Cortex of kidney (tissue), 1 donor: ENCODE measurements at places on chromosomes 4 and X.

GRCh38 chr4:154457471-154457870, 34.1 kb downstream of the DCHS2 start:
- DNase-seq, result no peak

- DNase-seq, result no peak
Observed at GRCh38 chrX:139298437-139298836, 232.1 kb upstream of the F9 start.

- DNase-seq, result no peak
Observed at GRCh38 chr4:80005863-80006262, 67.2 kb downstream of the ANTXR2 start.

DNA sequence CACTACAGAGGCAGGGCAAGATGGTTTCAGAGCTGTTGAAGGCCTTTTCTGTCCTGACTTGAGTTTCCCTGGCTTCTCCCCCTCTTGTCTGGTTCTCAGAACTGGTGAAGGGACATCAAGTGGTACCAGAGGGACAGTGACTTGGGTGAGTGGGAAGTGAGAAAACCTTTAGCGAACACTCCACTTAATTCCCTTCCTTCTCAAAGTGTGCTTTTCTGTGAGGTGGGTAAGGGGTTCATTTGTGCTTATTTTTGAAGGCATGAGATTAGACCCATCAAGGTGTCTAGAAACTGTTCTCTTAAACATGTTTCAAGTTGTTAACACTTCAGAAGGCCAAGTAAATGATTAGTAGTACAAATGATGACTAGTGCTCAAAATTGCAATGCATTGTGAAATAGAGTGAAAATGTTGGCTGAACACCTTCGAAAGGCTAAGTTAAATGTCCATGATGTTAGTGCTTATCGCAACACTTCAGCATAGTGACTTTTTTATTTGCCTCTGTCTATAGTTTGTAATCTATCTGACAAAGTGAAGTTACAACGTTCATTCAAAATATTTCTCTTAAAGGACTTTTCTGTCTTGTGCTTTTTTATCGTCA, 2.8 kb downstream of the AREG start:
- no peak for DNase-seq

DNA sequence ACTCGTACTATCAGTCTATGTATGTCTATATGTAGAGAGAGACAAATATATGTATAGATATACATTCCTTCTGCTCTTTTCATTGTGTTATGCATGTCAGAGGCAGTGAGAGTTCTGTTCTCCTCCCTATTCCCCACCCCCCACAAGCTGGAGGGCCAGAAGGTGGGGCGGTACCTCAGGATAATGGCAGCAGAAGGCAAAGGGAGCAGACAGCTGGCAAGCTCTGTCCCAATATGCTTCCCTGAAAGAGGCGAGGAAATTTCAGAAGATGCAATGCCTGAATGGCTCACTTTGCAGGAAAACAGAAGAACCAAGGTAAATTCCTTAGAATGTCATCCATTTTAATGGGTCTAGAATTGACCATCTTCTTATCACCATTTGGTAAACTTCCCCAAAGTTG, 114.4 kb downstream of the NAA11 start:
- no peak for DNase-seq

DNA sequence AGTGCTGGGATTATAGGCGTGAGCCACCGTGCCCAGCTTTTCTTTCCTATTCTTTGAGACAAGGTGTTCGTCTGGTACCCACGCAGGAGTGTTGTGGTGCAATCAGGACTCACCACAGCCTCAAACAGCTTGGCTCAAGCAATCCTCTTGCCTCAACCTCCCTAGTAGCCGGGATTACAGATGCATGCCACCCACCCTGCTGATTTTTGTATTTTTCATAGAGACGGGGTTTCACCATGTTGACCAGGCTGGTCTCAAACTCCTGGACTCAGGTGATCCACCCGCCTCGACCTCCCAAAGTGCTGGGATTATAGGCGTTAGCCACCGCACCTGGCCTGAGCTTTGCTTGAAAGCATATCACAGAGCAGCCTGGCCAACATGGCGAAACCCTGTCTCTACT, 1.5 kb upstream of the CRLF2 start:
- no peak for DNase-seq

- no peak for DNase-seq
Observed at GRCh38 chr4:89598602-89599001, 238.4 kb downstream of the SNCA start.

DNA sequence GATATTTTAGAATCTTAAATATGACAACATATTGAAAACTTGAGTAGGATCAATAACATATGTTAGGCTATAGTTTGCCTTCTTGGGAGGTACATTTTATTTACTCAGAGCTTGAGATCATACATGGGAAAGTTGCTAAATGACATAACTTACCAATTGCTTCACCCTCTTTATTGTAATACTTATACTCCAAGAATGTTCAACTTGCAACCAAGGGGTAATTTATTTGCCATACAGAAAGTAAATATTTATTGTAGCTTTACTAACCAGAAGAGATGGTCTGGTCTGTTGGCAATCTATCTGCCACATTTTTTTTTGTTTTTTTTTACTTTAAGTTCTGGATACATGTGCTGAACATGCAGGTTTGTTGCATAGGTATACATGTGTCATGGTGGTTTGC, 426.6 kb downstream of the ARHGAP24 start:
- DNase-seq, result no peak

DNA sequence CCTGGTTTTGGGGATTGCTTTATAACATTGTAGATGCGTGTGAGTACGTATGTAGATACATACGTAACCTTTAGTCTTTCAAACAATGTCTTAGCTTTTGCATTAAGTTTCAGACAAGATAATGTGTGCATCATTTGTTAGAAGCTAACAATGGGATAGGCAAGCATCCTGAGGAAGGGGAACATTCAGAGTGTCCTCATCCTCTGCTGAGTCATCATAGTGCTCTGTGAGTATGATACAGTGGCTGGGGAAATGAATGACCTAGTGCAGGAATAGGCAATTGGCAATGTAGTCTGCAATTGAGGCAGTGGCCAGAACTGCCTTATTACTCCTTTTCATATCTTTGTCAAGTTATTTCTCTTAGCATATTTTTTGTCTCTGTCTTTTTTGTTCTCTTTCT, 7.3 kb downstream of the NAP1L5 start:
- no peak for DNase-seq

DNA sequence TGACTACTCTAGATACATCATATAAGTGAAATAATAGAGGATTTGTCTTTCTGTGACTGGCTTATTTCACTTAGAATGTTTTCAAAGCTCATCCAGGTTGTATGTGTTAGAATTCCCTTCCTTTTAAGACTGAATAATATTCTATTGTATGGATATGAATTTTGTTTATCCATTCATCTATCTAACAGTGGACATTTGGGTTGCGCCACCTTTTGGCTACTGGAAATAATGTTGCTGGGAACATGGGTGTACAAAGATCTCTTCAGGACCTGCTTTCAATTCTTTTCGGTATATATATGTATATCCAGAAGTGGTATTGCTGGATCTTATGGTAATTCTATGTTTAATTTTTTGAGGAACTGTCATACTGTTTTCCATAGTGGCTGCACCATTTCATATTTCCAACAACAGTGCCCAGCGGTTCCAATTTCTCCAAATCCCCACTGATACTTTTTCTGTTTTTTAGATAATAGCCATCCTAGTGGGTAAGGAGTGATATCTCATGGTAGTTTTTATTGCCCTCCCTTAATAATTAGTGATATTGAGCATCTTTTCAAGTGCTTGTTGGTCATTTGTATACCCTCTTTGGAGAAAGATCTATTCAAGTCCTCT, 3.4 kb upstream of the SCD5 start:
- DNase-seq, result no peak

DNA sequence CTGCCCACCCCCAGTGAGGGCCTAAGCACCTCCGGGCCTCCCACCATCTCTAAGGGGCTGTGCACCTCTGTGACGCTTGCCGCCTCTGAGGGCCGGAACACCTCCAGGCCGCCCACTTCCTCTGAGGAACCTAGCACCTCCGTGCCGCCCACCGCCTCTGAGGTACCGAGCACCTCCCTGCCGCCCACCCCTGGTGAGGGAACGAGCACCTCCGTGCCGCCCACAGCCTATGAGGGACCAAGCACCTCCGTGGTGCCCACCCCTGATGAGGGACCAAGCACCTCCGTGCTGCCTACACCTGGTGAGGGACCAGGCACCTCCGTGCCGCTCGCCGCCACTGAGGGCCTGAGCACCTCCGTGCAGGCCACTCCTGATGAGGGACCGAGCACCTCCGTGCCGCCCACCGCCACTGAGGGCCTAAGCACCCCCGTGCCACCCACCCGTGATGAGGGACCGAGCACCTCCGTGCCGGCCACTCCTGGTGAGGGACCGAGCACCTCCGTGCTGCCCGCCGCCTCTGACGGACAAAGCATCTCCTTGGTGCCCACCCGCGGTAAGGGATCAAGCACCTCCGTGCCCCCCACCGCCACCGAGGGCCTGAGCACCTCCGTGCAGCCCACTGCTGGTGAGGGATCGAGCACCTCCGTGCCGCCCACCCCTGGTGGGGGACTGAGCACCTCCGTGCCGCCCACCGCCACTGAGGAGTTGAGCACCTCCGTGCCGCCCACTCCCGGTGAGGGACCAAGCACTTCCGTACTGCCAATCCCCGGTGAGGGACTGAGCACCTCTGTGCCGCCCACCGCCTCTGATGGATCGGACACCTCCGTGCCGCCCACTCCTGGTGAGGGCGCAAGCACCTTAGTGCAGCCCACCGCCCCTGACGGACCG, 977 bp downstream of the MAGEE1 start:
- DNase-seq, result no peak

DNA sequence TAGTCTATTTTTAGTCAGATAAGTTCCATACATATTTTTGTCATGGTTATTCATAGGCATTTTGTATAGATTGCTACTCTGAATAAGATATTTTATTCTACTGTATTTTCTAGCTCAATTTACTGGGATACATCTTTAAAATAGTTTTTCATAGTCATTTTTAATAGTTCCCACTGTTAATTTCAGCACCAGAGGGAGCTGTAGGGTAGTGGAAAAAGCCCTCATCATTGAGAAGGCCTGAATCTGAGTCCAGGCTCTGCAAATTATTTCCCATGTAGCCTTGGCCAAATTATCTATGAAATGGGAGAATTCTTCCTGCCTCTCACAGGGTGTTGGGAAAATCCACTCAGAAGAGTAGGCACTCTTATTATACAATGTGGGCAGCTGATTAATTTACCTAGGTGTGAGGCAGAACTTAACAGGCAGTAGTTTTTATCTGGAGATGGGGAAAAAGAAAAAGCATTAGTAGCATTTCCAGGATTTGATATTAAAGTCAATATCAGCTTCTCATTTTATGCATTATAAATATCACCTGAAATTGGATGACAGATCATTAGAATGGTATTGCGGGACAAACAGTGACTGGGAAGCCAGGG, 102.9 kb upstream of the PAQR3 start:
- DNase-seq, result no peak

- no peak for DNase-seq
Observed at GRCh38 chr4:141643557-141643956, 7.2 kb downstream of the IL15 start.

DNA sequence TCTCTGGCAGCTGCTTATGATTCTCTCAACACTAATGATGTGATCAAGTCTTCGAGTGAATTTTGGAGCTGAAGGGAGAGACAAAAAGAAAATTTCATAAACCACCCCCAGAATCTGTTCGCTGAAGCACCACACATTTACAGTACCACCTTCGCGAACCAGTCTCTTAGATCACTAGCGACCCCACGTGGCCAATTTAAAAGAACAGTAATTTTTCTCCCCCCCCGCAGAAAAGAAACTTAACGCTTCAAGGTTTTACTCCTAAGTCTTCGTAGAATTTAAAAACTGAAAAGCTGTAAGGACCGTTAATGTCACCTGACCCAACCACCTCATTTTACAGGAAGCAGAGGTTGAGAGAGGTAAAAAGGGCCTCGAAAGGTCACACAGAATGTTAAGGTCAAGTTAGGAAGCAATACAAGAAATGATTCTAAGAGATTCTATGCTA, 187.5 kb downstream of the QDPR start:
- no peak for DNase-seq
